T-helper 22 cell (primary cell): ENCODE measurements at places on chromosomes 4 and X.

- no peak for DNase-seq
These were observed 6.6 kb upstream of the MAGEB17 start for GRCh38 chrX:16160729-16161128.

- DNase-seq = no peak
These were observed 15.9 kb downstream of the SEPTIN6 start for GRCh38 chrX:119676949-119677653.

DNA sequence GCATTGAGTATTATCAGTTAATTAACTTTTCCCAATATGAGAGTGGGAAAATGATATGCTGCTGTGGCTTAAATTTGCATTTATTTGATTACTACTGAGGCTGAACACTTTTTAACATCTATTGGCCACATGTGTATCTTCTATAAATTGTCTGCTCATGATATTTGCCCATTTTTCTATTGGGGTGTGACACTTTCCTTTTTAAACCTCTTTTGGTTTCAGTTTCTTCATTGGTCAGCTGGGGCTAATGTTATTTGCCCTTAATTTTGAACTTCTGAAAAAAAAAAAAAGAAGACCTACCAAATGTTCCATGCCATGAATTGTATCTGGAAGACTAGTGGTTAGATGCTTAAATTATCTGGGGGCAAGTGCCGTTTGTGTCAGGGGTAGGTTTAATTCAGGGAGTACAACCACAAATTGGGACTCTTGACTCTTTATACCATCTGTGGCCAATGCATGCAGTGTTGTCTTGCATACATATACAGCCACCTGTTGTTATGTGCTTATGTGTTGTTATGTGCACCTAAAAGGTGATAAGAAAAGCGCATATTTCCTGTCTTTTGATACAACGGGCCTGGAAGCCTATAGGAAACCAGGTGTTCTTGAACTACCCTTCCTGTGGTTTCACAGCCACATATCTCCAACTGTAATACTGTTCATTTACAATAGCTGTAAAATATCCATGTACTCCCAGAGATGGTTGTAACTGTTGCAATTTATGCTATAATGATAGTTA lies 49.0 kb downstream of the SH2D1A start:
- no peak for DNase-seq

DNA sequence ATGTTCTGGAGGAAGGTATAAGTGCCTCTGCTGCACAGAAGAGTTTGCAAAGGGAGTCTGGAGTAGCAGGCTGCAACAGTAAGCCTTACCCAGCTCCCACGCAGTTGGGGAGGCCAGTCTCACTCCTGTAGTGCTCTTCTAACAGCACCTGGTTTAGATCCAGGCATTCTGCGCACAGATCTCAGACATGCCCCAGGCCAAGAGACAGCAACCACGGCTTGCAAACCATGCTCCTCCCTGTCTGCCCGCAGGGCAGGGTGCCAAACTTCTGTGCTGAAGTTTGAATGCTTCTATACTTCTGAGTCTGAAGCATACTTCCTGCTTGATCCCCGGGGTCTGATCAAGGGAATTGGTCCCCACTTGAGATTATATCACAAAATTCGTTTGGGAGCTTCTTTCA lies 106.3 kb downstream of the LINC00632 start:
- no peak for DNase-seq

DNA sequence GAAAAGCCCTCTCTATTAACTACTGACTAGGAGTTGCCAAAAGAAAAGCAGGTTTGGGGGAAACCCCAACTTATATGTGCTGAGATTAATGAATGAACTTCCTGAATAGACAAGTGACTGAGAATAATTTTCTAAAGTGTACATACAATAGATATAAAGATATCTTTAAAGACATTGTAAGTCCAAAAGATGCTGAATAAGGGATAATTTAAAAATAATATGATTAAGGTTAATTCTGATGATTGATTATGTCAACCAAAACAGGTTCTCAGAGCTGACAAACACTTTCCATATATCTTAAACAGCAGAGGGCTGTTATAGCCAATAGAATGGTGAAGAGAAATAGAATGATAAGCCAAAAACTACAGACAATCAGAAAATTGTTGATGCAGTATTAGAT lies 28.6 kb downstream of the AGA start:
- no peak for DNase-seq

- no peak for DNase-seq
These were observed 518.3 kb upstream of the ARX start for GRCh38 chrX:25534091-25534490.

GRCh38 chrX:12770440-12770839 lies 20.8 kb upstream of the PRPS2 start:
- no peak for DNase-seq

DNA sequence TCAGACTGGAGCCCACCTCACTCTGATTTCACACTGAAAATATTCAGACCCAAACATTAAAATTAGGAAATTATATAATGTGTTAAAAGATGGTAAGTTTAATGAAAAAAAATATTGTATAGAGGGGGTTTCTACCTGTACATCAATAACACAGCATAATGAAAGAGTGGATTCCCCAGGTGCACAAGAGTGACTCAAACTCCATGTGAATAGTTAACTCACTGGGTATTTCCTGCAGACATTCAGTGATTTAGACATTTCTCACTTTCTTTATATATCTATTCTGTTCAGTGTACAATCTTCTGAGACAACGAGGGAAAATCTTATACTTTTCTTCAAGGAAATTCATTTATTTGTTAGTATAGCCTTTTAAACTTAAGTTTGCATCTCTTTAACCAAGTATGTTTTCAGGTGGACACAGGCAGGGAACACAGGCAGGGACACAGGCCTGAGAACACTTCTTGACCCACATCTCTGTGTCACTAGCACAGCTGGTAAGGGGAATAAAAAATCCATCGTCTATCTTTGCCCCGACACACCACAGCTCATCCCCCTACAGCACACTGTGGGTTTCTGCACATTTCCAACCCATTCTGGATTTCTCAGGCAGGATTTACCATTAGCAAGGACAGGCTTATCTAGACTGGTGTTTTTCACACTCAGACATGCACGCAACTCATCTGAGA lies 525.5 kb upstream of the BOD1L1 start:
- DNase-seq = no peak

DNA sequence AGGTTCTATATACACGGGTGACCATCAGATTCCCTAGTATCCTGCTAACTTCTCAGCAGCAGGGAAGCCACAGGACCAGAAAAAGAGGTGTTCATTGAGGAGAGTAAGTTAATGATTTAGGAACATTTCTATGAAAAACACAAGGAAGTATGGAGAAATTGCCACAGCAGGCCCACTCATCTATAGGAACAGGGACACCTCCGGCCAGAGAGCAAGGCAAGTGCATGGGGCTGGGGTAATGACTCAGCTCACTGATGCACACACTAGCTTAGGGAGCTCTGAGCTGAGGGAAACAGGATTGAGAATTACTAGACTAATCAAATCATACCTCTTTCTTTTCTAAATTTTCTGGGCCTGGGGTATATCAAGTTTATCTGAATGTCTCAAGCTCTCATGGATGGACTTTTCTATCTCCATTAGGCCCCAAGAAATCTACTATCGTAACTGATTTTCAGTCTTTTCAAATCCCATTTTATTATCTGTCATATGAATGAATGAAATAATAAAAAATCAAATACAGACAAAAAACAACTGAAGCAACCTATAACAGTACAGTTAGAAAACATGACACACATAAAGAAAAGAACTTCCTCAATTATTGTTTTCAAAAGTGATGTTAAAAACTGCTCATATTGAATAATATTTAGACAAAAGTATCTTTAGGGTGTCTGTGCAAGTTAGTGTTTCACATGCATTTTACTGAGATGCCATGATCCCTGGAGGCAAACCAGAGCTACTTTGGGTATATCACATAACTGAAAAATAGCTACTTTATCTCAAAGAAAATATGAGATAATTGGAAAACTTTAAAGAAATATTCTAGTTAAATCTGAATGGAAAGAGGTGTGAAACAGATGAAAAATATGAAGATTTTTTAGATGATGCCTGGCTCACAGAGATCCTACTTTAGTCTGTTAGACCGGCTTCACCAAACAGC lies 89.8 kb downstream of the FBXO8 start:
- no peak for DNase-seq

- DNase-seq = no peak
These were observed 93.9 kb downstream of the CEP44 start for GRCh38 chr4:174377613-174378012.
